ENCODE measurements at places on chromosomes 1 and 21.

- peak; percentile 10 for DNase-seq
Observed at GRCh38 chr1:36156329-36157114, 562 bp downstream of the MAP7D1 start.

- no peak for DNase-seq
Observed at GRCh38 chr1:109658533-109659042, 2.7 kb downstream of the GSTM4 start.

GRCh38 chr1:44894591-44894990, 51.5 kb upstream of the PTCH2 start:
- DNase-seq: no peak

DNA sequence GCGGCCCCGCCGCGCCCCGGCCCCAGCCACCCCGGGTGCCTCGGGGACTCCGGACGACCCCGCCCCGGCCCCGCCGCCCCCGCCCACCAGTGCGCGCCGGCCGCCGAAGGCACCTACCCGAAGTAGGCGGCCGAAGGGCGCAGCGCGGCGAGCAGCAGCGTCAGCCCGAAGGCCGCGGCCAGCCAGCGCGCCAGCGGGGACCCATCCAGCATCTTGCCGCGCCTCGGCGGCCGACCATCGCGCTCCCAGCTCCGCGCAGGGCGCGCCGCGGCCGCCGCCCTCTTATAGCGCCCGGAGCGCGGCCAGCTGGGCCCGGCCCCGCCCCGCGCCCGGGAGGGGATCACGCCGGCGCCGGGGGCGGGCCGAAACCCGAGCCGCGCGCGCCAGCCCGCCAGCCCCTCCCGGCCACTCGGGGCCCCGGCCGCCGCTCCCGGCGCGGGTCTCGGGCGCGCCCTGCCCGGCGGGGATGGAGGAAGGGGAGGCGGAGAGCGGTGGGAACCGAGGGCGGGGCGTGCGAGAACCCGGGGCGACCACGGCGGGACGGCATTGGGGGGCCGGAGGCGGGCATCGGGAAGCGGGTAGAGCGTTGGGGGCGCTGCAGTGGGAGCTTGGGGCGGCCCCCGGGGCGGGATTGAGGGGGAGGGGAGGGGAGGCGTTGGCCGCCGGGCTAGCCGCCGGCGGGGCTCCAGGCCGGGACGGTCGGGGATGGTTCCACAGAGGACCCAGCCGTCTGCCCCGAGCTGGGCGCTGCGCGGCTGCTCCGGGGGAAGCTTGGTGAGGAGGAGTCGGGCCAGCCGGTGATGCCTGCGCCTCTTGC, at the start of gene WNT9A:
TSS of gene WNT9A (minus strand) at position 257 of the 817 bp plus-strand sequence. CDS start at position 212, 45 bp downstream.
- DNase-seq: no peak

DNA sequence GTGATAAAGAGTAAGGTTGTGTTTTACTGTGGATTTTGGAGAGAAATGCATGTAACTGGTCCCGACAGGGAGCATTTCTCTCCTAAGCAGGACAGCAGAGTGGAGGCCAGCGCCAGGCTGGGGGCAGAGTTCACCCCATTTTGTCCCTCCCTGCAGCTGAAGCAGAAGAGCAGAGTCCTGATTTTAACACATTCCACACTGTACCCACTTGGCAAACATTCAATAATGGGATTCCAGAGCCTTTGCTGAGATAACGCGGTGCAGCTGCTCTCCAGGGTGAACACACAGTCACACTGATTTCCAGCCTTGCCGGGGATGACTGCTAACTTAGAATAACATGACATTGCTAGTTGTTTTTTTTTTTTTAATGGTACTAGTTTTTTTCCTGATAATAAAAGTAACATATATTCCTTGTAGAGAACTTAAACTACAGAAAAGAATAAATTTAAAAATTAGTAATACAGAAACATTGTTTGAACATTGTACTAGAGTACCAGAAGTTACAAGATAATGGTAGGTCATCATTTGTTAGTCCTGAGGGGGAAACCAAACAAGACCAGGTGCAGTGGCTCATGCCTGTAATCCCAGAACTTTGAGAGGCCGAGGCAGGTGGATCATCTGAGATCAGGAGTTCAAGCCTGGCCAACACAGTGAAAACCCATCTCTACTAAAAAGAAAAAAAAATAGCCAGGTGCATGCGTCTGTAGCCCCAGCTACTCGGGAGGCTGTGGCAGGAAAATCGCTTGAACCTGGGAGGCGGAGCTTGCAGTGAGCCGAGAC, 77.2 kb downstream of the SCCPDH start:
- no peak for DNase-seq

All from hematopoietic multipotent progenitor cell treated with erythropoietin and hydrocortisone succinate and interleukin-3 and kit ligand, for 15 days (in vitro differentiated cells).